Lung microvascular endothelial cell (primary cell): ENCODE measurements at places on chromosomes 12 and 14.

- peak; percentile 79 for DNase-seq
Observed at GRCh38 chr14:33475623-33476022, 475.3 kb downstream of the EGLN3 start.

GRCh38 chr12:32183650-32184049, 77.0 kb downstream of the BICD1 start:
- DNase-seq: peak; percentile 45

DNA sequence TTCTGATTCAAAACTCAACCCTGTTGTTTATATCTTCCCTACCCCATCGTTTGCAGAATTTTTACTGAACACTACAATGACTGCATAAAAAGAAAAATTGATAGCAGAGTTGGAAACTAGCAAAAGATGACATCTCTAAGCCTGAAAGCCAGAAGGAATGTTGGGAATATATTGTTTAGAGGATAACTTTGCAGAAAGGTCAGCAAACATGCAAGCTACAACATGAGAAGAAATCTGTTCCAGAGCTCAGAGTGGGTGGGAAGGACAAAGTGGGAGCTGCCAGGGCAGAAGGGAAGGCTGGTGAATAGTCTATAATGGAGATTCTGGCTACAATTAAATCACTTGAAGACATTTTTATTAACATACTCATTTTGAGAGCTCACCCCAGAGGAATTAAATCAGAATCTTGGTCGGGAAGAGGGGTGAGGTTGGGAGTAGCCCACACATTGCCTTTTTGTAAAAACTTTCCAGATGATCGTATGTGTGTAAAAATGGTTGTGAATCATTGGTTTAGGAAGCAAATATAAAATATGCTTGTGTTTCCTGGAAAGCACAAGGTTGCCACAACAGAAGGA, 574.8 kb downstream of the FLRT2 start:
- DNase-seq: no peak

- DNase-seq: no peak
Observed at GRCh38 chr12:110684312-110684836, 4.5 kb downstream of the HVCN1 start.
